Ovary (tissue), 10 donors: ENCODE measurements at places on chromosomes 11 and 22.
A peak's percentile ranks its signal among the peaks of the same experiment; 100 is the strongest.

GRCh38 chr11:79864882-79865281 lies 424.1 kb upstream of the TENM4 start:
- no peak for DNase-seq

DNA sequence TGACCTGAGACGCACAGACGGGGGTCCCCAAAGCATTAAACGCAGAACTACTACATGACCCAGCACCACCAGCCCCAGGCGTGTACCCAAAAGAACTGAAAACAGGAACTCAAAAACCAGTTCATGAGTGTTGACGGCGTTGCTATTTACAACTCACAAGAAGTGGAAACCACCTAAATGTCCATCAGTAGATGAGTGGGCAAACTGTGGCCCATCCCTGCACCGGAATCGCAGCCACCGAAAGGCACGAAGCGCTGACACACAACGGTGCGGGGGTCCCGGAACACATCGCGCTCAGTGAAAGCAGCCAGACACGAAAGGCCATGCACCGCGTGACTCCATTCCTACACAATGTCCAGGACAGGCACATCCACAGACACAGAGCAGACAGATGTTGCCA lies 79.2 kb downstream of the TRMU start:
- DNase-seq: no peak

DNA sequence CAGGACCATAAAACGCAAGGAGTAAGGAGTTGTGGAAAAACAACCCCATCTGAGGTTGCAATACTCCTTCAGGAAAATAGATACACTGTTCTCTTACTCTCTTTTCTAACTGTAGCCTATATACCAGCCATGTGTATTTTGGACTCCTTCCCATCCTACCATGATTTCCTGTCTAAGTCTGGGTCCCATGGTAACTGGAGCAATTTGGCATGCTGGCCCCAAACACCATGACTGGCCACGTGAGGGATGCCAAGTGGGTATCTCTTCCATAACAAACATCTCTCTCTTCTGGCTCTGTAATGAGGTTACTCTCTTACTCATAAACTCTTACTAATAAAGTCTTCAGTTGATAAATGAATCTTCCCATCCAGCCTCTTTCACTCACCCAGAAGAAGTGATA lies 26.5 kb downstream of the ABTB2 start:
- DNase-seq: no peak

- no peak for DNase-seq
Measured at GRCh38 chr22:33513388-33514338, 406.6 kb downstream of the LARGE1 start.

- no peak for DNase-seq
Measured at GRCh38 chr11:35928688-35929395, 15.0 kb upstream of the LDLRAD3 start.

DNA sequence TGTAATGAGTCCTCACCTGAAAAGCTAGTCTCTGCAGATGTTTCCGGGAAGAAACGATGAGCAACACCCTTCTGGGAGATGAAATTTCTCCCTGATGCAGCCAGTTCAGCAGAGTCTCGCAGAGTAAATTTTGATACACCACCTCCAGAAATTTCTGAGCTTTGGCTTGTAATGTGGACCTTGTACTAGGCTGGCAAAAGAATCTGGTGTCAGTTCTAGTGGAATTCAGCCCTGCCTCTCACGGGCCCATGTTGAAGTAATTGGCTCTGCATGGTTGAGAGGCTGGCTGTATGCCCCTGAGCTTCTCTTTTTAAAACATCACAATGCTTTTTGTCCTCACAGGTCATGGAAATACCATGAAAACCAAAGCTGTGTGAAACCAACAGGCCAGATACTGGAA lies at the start of gene GLYAT:
TSS of gene GLYAT (minus strand) at position 125 of the 400 bp plus-strand sequence. CDS start 7,447 bp downstream, outside the sequence.
- DNase-seq: no peak

GRCh38 chr22:19722178-19722981 lies 959 bp upstream of the GP1BB start:
- no peak for DNase-seq

DNA sequence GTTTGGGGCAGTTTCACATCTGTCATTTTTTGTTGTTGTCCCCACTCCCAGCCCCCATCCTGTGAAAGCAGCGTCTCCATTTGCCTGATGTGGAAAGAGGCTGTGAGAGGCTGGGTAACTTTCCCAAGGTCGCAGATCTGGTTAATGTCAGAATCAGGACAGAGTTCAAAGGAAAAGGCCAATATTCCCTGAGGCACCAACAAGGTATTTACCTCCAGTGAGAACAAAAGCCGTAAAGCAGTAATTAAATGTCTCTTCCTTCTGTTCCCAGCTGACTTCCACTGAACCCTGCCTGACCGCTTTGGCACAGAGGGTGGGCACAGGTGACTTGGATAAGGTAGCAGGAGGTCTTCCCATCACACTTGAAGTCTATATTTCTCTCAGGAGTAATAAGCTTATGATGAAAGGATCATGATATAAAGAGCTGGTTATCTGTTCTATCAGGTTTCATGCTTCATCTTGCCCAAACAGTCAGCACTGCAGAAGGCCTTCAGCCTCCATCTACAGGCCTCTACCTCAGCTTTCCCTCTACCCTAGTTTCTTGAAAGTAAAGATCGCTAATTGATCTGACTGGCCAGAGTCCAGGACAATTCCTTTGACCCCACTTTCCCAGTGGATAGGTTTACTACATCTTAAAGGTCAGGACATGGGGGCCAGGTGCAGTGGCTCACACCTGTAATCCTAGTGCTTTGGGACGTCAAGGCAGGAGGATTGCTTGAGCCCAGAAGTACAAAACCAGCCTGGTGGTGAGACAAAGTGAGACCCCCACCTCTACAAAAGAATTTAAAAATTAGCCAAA lies 9.4 kb downstream of the C11orf91 start:
- DNase-seq: peak; percentile 35

DNA sequence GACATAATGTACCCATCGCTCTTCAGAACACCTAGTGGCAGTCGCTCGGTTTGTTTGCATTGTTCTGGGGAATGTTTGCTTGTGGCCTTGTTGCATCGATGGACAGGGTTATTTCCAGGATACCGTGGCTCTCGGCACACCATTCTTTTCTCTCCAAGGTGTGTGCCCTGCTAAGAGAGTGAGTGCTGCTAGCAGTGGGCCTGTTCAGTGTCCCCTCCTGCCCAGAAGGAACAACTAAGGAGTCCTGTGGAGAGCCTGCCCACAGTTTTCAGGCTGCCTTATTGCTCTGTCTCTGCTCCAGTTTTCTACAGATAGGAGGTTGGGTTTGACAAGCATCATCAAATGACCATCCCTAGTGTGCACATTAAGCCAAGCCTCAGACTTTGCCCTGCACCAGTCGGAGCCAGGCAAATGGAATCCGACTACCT lies 1.4 kb downstream of the CRY2 start:
- no peak for DNase-seq

- no peak for DNase-seq
Measured at GRCh38 chr11:96484361-96484760, 94.5 kb downstream of the JRKL start.

DNA sequence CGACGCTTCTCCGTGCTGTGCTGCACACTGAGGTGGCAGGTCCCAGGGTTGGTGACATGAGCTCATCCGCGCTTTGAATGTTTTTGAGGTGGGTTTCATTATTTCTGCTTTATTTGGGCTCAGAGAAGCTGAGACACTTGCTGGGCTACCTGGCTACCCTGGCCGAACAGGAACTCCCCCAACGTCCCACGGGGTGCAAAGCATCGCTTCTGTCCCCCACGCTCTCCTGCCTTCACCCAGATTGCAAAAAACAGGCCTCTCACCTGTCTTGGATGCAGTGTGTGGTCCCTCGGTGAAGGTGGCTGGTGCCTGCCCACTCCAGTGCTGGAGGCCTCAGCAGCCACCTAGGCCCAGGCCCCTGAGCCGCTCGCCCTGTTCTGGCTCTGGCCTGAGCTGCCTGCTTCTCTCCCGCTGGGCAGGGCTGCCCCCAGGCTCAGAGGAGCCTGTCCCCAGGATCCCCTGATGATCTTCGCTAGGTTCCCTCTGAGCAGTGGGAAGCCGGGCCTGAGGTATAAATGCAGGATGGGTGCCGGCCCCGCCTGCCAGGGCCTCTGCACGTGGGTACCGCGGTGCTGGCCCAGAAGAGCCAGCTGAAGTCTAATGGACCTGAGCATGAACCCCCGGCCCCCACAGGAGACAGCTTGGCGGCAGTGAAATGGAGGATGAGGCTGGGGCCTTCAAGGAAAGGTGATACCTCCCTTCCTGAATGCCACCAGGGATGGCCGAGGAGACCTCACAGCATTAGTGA lies 15.8 kb upstream of the MRGPRD start:
- DNase-seq: no peak

DNA sequence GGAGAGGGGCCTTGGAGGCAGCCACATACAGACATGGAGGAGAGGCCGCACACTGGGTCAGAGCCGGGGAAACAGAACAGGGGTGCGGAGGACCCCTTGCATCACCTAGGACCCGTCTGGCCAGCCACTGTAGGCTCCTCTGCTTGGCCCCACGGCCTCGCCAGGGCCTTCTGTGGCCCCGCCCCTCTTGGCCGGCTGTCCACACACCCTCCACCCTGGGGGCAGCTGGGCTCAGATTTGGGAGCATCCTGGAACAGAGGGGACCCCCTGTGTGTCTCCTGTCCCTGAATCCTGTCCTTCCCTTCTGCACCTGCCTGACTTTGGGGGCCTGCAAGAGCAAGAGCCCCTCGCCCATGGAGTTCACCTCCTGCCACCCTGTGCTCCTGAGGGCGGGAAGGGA lies 7.9 kb upstream of the TH start:
- no peak for DNase-seq

- DNase-seq: peak; percentile 7
Measured at GRCh38 chr22:49251371-49251770, 576.3 kb downstream of the BRD1 start.

- no peak for DNase-seq
Measured at GRCh38 chr11:8100158-8100557, 19.1 kb downstream of the TUB start.

DNA sequence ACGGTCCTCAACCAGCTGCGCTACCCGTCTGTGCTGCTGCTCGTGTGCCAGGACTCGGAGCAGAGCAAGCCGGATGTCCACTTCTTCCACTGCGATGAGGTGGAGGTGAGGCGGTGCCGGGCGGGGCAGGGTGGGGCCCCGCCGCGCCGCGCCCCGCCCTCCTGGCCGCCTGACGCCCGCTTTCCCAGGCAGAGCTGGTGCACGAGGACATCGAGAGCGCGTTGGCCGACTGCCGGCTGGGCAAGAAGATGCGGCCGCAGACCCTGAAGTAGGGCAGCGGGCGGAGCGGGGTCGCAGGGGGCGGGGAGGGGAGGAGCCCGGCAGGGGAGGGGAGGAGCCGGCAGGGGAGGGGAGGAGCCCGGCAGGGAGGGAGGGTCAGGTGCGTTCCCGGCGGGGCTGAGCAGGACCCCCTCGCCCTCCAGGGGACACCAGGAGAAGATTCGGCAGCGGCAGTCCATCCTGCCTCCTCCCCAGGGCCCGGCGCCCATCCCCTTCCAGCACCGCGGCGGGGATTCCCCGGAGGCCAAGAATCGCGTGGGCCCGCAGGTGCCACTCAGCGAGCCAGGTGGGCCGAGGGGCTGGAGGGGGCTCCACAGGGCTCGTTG lies 14.7 kb downstream of the EPS8L2 start:
- DNase-seq: no peak

DNA sequence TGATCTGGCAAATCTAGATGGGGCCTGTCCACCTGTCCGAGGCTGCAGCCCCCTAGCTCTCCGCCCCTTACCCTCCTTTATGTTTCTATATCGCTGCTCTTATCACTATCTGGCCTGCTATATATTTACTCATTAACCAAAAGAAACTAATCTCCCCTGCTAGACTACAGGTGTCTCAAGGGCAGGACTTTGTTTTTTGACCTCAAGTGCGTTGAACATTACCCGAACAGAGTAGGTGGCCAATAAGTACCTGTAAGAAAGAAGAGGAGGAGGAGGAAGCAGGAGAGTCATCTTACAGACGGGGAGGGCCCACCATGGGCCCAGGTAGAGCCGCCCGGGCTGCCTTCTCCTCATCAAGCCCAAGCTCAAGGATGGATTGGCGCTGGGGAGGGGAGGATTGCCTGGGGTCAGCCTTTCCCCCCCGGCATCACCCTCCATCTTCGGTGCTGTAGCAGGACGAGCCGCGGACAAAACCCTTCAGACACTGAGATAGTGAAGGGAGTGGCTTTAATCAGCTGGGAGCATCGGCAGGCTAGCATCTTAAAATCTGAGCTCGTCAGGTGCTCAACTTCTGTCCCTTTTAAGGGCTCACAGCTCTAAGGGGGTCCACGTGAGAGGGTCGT lies 1.2 kb upstream of the P2RY6 start:
- no peak for DNase-seq

GRCh38 chr22:17198170-17199002 lies 20.8 kb downstream of the ADA2 start:
- peak; percentile 26 for DNase-seq

GRCh38 chr11:104338186-104338585 lies 174.2 kb upstream of the PDGFD start:
- no peak for DNase-seq

- no peak for DNase-seq
Measured at GRCh38 chr22:33350961-33351360, 292.8 kb upstream of the SYN3 start.

DNA sequence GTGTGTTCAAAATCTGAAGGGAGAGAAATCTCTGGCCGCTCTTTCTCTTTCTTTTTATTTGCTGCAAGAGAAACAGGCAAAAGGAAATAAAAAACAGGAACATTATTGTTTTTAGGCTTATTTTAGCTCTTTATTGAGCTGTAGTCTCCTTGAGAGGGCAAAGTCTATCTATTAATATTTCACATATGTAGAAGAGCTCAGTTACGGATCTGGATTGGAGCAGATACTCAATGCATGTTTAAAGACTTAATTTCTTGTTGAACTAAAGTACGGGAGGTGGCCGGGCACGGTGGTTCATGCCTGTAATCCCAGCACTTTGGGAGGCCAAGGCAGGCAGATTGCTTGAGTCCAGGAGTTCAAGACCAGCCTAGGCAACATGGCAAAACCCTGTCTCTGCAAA lies 78.4 kb upstream of the GDPD4 start:
- DNase-seq: no peak

DNA sequence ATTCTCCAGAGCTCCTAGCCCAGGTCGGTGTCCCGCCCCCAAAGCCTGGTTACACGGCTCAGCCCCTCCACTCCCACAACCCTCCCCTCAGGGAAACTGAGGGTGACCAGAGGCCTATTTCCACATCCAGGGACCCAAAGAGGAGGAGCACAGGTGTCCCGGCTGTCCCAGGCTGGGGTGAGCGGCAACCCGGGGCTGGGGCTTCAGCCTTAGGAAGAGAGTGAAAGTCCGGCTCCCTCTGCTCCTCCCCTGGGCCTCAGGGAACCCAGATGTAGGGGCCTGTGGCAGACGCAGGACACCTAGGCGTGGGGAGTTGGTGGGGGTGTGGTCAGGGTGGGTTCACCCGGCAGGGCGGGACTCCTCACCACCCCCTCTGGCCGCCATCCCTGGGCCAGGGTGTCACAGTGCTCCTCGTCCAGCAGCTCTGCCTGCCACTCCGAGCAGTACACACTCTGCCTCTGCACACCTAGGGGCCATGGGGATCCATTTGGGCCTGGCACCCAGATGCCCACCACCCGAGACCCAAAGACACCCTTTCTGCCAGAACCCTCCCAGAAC lies 63.1 kb downstream of the ARFGAP3 start:
- DNase-seq: no peak
